ENCODE measurements at places on chromosomes 5 and 9. TPM values are rescaled to one million over a fixed set of nuclear protein-coding genes. Genes with fewer than 3 reads are reported as not detected.

DNA sequence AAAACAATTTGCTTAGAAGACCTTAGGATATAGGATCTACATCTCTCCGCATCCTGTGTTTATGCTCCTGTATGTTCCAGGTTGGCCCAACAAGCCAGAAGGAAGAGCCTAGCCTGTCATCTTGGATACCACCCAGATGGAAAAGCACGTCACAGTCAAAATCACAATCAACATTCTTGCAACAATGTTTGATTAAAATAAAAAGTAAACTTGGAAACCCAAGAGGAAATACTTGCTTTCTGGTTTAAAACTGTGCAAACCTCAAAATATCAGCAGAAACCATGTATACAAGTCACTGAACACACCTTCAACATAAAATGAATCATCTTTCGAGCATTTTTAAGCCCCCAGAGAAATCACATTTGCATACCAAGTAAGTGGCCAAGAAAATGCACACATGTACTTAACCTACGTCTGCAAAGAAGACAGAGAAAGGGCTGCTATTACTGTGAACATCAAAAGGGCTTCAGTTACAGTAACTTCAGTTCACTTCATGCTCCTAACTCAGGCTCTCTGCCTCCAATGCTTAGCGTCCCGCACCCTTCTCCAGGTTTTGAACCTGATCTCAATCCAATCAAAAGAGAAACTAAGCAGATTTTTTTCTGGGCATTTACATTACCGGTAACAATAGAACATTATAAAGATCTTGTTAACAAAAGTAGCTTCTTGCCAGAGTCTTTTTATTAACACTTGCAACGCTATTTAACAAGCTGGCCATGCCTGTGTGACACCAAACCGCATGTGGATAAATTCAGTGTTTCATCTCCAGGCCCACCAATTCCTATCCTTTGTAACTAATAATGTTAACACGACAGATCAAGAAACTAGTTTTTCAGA, 1.3 kb downstream of the ENC1 start:
- no peak for DNase-seq

DNA sequence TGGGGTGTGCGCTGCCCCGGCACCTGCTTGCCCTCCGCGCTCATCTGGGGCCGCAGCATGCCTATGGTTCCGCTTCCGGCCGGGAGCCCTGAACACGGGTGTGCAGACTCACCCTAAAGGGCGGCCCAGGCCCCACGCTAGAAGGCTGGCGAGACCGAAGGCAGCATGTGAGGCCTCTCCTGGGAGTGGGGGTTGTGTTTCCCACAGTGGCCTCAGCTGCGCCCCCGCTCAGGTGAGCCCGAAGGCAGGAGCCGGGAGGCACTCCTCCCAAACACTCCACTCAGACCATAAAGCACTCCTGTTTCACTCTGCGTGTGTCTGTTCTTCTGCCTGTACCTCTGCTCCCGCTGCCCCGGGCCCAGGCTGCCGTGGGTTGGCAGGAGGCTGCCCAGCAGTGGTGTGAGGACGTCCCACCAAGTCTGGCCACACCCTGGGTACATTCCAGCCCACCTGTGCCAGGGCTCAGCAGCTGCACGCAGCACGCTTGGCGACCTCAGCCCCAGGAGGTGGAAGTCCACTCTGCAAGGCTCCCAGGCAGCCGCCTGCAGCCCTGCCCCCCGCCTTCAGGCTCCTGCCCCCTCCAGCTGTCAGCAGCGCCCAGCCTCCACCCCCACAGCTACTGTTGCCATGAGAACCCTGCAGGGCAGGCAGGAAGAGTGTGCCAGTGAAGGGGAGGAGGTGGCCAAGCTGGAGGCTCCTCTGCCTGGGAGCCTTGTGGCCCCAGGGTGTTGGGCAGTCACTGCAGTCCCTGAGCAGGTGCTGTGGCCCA, 1.2 kb upstream of the AJM1 start:
- peak; percentile 51 for DNase-seq

- peak; percentile 50 for DNase-seq
Measured at GRCh38 chr5:139733698-139734538, 61.7 kb upstream of the PSD2 start.

- DNase-seq: no peak
Measured at GRCh38 chr5:103031607-103032006, 88.3 kb downstream of the GIN1 start.

- peak; percentile 94 for DNase-seq
Measured at GRCh38 chr9:98315551-98316060, 60.2 kb upstream of the TBC1D2 start.

GRCh38 chr5:41219658-41220269, 6.4 kb upstream of the C6 start:
- DNase-seq: no peak

The GABRA6 gene
- not detected for total RNA-seq
